Activated T-helper 2 cell treated with anti-CD3 and anti-CD28 coated beads, Interferon-gamma antibody, Interleukin-2, Interleukin-4, amounts not matched to agents 10 μg/mL and 5 μg/mL and 100 μg/mL, durations not matched to agents 14 hours and 24 hours and 36 hours (primary cell): ENCODE measurements at places on chromosomes 4 and X.

GRCh38 chr4:107066621-107067020 lies 30.5 kb upstream of the DKK2 start:
- H3K4me1 ChIP-seq, result peaks cover 2% of the 10 kb centered on the region
- H3K27me3 ChIP-seq, result no peaks in the 10 kb centered on the region
- H3K4me3 ChIP-seq, result no peak overlapping the region
- no peak overlapping the region for H3K27ac ChIP-seq

GRCh38 chr4:579543-580175 lies 3.6 kb upstream of the TMEM271 start:
- peaks cover 4% of the 10 kb centered on the region for H3K36me3 ChIP-seq
- no peak overlapping the region for H3K27ac ChIP-seq
- peaks cover 37% of the 10 kb centered on the region for H3K27me3 ChIP-seq
- no peak for DNase-seq
- H3K4me1 ChIP-seq, result peaks cover 4% of the 10 kb centered on the region

GRCh38 chr4:161442921-161443320 lies 720.9 kb downstream of the FSTL5 start:
- no peak overlapping the region for H3K27ac ChIP-seq
- H3K4me3 ChIP-seq, result no peak overlapping the region
- DNase-seq, result no peak

DNA sequence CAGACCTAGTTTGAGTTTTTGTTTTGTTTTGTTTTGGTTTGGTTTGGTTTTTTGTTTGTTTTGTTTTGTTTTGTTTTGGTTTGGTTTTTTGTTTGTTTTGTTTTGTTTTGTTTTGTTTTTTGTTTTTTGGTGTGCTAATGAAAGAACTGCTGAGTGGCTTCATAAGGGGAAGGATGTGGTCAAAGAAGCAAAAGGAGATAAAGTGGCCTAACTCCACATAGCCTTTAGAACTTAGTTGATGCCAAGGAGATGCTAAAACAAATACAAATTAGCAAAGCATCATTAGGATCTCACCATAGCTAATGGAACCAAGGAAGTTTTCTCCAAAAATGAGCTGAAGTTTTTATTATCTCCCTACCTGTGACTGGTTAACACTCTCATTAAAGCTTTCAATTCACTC lies 44.6 kb upstream of the TMEM164 start:
- H3K36me3 ChIP-seq, result no peaks in the 10 kb centered on the region
- H3K27ac ChIP-seq, result no peak overlapping the region
- no peak overlapping the region for H3K4me3 ChIP-seq
- H3K4me1 ChIP-seq, result peaks cover 19% of the 10 kb centered on the region
- DNase-seq, result no peak

DNA sequence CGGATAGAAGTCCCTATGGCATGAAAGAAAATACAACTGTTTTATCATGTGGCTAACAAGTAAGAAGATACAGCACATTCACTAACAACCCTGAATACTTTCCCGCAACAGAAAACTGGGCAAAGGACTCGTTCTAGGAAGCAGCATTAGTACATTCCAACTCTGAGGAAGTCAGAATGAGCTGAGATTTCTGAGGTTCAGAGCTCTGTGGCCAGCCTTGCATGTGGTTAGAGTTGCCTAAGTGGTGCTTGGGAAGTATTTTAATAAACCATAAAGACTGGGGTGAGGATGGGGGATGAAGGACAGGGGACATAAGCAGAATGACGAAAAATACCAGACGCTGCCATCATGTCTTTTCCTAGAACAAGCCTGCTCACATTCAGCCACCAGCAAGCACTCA lies 82.2 kb downstream of the EFHC2 start:
- H3K36me3 ChIP-seq, result peaks cover 4% of the 10 kb centered on the region
- H3K4me3 ChIP-seq, result no peak overlapping the region
- no peak for DNase-seq
- peaks cover 15% of the 10 kb centered on the region for H3K4me1 ChIP-seq
- no peaks in the 10 kb centered on the region for H3K27me3 ChIP-seq

DNA sequence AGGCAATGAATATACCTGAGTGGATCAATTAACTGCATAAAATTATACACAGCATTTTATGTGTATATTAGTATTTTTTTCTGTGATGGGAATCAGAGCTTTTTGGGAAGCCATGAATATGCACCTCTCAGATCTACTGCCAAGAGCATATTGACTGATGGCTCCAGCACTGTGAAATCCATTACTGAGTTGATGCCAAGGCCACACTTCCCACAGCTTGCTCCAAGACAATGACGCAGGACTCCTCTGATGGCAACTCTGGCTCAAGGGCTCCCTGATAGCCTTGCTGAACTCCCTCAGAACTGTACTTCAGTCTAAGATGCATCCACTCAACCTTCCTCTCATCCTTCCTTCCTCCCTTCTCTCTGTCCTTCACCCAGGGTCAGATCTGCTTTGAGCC lies 82.7 kb downstream of the OTC start:
- no peaks in the 10 kb centered on the region for H3K4me1 ChIP-seq
- no peak for DNase-seq
- H3K27ac ChIP-seq, result no peak overlapping the region
- no peak overlapping the region for H3K4me3 ChIP-seq
- H3K27me3 ChIP-seq, result peaks cover 1% of the 10 kb centered on the region

DNA sequence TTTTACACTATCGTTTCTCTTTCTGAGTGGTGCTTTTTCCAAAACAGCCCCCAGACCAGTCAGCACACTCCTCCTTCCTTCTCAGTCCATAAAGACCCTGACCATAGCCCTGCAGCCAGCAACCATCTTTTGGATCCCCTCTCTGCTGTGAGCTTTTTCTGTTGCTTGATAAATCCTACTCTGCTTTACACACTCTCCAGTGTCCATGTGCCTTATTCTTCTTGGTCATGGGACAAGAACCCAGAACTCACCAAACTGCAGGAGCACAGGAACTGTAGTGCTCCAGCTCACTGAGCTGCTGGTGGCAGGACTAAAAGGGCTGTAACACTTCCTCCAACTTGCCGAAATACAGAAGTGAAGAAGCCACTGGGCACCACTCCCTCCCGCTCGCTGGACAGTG lies 32.5 kb downstream of the COX18 start:
- H3K4me1 ChIP-seq, result peaks cover 8% of the 10 kb centered on the region
- no peak overlapping the region for H3K4me3 ChIP-seq
- H3K27ac ChIP-seq, result no peak overlapping the region
- H3K36me3 ChIP-seq, result no peaks in the 10 kb centered on the region
- H3K27me3 ChIP-seq, result peaks cover 3% of the 10 kb centered on the region
- DNase-seq, result no peak

GRCh38 chr4:93657527-93657926 lies 171.0 kb upstream of the ATOH1 start:
- no peak overlapping the region for H3K27ac ChIP-seq
- H3K4me1 ChIP-seq, result no peaks in the 10 kb centered on the region
- no peak overlapping the region for H3K4me3 ChIP-seq
- no peak for DNase-seq
- no peaks in the 10 kb centered on the region for H3K36me3 ChIP-seq
- no peaks in the 10 kb centered on the region for H3K27me3 ChIP-seq

GRCh38 chr4:158255727-158256324 lies 45.5 kb downstream of the TMEM144 start:
- peaks cover 4% of the 10 kb centered on the region for H3K4me1 ChIP-seq
- no peaks in the 10 kb centered on the region for H3K36me3 ChIP-seq
- H3K4me3 ChIP-seq, result no peak overlapping the region
- H3K27me3 ChIP-seq, result no peaks in the 10 kb centered on the region

GRCh38 chr4:91116861-91117260 lies 989.7 kb downstream of the CCSER1 start:
- H3K27me3 ChIP-seq, result no peaks in the 10 kb centered on the region
- DNase-seq, result no peak
- no peaks in the 10 kb centered on the region for H3K36me3 ChIP-seq

DNA sequence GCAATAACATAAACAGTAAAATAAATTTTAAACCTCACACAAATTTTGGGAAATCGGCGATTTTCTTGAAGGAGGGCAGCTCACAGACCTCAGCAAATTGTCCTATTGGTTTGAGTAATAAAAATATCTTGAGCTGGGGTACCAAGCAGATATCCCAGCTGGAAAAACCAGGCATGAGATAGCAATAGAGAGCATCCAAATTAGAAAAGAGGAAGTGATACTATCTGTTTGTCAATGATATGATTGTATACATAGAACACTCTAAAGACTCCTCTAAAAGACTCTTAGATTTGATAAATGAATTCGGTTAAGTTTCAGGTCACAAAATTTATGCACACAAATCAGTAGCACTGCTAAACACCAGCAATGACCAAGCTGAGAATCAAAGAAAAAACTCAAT lies 90.5 kb upstream of the ACTRT1 start:
- H3K4me3 ChIP-seq, result no peak overlapping the region
- DNase-seq, result no peak
- no peaks in the 10 kb centered on the region for H3K27me3 ChIP-seq
- no peak overlapping the region for H3K27ac ChIP-seq
- no peaks in the 10 kb centered on the region for H3K36me3 ChIP-seq
- H3K4me1 ChIP-seq, result no peaks in the 10 kb centered on the region

GRCh38 chr4:104420766-104421165 lies 73.9 kb downstream of the CXXC4 start:
- H3K4me1 ChIP-seq, result no peaks in the 10 kb centered on the region
- no peak for DNase-seq
- no peak overlapping the region for H3K4me3 ChIP-seq
- H3K27me3 ChIP-seq, result no peaks in the 10 kb centered on the region
- H3K27ac ChIP-seq, result no peak overlapping the region
- H3K36me3 ChIP-seq, result no peaks in the 10 kb centered on the region

DNA sequence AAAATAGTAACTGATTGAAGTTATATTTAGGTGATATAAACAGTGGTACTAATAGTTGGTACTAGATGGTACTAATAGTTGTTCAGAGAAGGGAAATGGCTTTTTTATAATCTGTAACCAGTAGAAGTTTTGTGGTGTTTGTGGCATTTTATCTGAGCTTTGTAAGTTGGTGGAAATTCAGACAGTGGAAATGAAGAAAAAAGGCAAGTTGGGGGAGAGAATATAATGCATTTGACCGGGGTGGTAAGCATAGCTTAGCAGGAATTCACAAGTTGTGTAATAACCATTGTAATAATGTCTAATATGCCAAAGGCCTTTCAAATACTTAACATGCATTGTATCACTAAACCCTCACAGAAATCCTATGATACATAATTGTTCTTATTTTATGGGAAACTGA lies 36.3 kb downstream of the DTHD1 start:
- H3K4me1 ChIP-seq, result peaks cover 63% of the 10 kb centered on the region
- H3K27ac ChIP-seq, result no peak overlapping the region
- no peak overlapping the region for H3K4me3 ChIP-seq
- no peaks in the 10 kb centered on the region for H3K27me3 ChIP-seq
- no peak for DNase-seq
- H3K36me3 ChIP-seq, result no peaks in the 10 kb centered on the region

GRCh38 chrX:106392346-106392745 lies 219.4 kb upstream of the RADX start:
- no peaks in the 10 kb centered on the region for H3K4me1 ChIP-seq
- DNase-seq, result no peak
- H3K36me3 ChIP-seq, result no peaks in the 10 kb centered on the region
- H3K27me3 ChIP-seq, result no peaks in the 10 kb centered on the region

- no peaks in the 10 kb centered on the region for H3K27me3 ChIP-seq
- no peak overlapping the region for H3K4me3 ChIP-seq
- H3K27ac ChIP-seq, result peak overlapping the region; percentile 20
- peaks cover 3% of the 10 kb centered on the region for H3K4me1 ChIP-seq
- DNase-seq, result no peak
These were observed 101.9 kb downstream of the TET2 start for GRCh38 chr4:105248613-105249012.

- DNase-seq, result no peak
- H3K27ac ChIP-seq, result no peak overlapping the region
- H3K36me3 ChIP-seq, result no peaks in the 10 kb centered on the region
- H3K27me3 ChIP-seq, result peaks cover 10% of the 10 kb centered on the region
These were observed 59.4 kb downstream of the POLR2B start for GRCh38 chr4:57037982-57038604.

DNA sequence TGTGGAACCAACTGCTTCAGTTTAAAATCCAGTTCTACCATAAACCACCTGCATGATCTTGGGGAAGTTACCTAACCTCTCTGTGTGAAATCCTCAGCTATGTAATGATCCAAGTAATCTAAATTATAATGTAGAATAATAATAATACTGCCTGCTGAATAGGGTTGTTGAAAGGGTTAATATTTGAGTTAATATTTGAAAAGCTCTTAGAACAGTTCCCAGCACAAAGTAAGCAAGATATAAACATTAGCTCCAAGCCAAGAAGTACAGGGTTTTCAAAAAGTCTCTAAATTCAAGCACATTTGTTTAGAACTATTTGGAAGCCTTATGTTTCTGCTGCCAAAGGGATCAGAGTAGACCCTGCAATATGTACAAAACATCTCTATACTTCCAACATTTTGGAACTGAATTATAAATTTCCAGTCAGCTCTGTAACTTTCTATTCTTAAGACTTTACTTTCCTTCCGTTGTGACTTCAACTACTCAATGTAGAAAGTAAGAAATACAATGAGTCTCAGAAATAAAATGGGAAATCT lies 76.7 kb upstream of the FAM9C start:
- H3K4me1 ChIP-seq, result peaks cover 24% of the 10 kb centered on the region
- no peak overlapping the region for H3K27ac ChIP-seq
- DNase-seq, result no peak
- no peaks in the 10 kb centered on the region for H3K27me3 ChIP-seq

DNA sequence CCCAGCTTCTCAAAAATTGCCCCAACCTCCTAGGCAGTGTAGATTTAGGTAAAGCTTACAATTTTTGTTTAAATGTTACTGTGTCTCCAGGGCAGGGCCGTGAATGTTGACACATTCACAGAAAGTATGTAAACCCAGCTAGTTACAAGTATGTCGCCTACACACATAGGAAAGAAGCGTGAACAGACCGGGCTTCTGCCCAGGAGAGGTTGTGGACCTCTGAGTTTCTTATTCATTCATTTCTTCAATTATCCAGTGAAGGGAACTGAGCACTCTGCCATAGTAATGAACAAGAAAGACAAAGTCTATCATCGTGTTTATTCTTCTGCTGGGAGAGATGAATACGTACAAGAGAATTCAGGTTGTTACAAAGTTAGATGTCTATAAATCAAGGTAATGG lies 93.2 kb downstream of the TRIML1 start:
- H3K27me3 ChIP-seq, result no peaks in the 10 kb centered on the region
- no peaks in the 10 kb centered on the region for H3K36me3 ChIP-seq
- no peak overlapping the region for H3K27ac ChIP-seq
- H3K4me3 ChIP-seq, result no peak overlapping the region

GRCh38 chrX:75784680-75785491 lies at the start of gene MAGEE2:
Gene MAGEE2, minus strand, starts transcription at chrX:75785254. Its CDS starts 203 bp downstream, at chrX:75785051.
- no peak within 1 kb of the TSS for H3K27ac ChIP-seq
- peak within 1 kb of the TSS; percentile 68 for H3K4me3 ChIP-seq
- H3K36me3 ChIP-seq, result no peaks in the 10 kb centered on the region
- no peaks in the 10 kb centered on the region for H3K4me1 ChIP-seq
- DNase-seq, result no peak

- H3K4me1 ChIP-seq, result peaks cover 20% of the 10 kb centered on the region
- H3K4me3 ChIP-seq, result no peak overlapping the region
- DNase-seq, result no peak
- peaks cover 68% of the 10 kb centered on the region for H3K36me3 ChIP-seq
These were observed 35.2 kb downstream of the SLC10A7 start for GRCh38 chr4:146486565-146486964.

GRCh38 chrX:137574784-137575293 lies 8.9 kb downstream of the ZIC3 start:
- no peaks in the 10 kb centered on the region for H3K4me1 ChIP-seq
- peaks cover 48% of the 10 kb centered on the region for H3K27me3 ChIP-seq
- no peaks in the 10 kb centered on the region for H3K36me3 ChIP-seq
- DNase-seq, result no peak

- H3K4me1 ChIP-seq, result peaks cover 44% of the 10 kb centered on the region
- no peak overlapping the region for H3K4me3 ChIP-seq
- no peak overlapping the region for H3K27ac ChIP-seq
- no peaks in the 10 kb centered on the region for H3K27me3 ChIP-seq
- no peak for DNase-seq
- no peaks in the 10 kb centered on the region for H3K36me3 ChIP-seq
These were observed 6.9 kb upstream of the TMEM156 start for GRCh38 chr4:39039108-39039507.
